ENCODE measurements at places on chromosomes 1 and 21.

GRCh38 chr1:54439550-54440223 lies 33.5 kb upstream of the SSBP3 start:
- no peak for DNase-seq

DNA sequence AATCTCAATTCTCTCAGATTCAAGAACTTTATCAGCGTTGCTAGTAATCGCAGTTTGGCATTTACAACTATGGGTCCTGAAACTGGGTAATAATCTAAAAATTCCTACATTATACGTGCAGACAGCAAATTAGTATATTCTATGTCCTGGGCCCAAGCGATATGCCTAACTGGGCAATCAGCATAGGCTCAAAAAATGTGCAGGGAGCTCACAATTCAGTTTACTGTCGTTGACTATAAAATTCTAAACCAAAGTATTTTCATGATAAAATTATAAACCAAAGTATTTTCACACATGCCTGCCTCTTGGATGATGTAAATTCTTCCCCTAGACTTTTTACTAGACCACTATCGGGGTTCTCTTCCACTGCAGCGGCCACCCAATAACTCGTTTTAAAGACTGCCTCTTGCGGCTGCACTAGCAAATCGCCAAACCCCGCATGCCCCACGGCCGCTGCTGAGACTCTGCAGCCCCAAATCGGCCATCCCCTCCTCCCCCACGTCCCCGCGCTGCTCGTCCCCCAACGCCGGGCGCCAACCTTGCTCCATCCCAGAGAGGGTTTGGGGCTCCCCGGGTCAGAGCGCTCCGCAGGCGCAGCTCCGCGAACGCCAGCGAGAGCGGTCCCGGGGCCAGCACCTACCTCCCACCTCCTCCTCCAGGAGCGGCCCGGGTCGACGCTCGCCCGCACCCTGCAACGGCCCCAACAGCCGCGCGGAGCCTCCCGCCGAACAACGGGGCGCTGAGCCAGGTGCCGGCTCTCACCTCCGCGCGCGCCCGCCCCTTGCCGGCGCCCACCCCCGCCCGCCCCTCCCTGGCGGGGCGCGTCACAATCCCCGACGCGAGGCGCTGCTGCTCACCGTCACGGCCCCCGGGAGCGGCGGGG lies 506 bp downstream of the SSX2IP start:
- peak; percentile 73 for DNase-seq

GRCh38 chr1:118649369-118650106 lies 338.6 kb downstream of the TBX15 start:
- DNase-seq = no peak

DNA sequence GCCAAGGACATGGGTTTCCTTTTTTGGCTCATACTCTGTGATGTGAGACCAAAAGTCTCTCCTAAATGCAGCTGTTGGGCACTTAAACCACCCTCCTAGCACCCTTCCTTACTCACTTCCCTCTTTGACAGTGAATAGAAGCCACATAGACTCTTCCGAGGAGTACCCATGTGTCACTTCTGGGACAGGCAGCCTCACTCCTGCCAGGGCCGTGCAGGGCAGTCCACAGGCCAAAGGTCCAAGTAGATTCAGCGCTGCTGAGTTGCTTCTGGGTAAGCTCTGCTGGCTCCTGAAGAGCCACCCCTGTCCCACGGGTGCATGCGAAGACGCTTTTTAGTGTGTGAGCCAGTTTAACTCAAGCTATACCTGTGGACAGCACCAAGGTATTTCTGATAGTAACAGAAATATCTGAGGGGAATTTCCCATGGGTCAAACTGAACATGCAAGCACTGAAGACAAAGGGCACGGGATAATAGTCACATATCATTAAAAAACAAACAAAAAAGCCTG lies 36.8 kb upstream of the BMP8B start:
- no peak for DNase-seq

DNA sequence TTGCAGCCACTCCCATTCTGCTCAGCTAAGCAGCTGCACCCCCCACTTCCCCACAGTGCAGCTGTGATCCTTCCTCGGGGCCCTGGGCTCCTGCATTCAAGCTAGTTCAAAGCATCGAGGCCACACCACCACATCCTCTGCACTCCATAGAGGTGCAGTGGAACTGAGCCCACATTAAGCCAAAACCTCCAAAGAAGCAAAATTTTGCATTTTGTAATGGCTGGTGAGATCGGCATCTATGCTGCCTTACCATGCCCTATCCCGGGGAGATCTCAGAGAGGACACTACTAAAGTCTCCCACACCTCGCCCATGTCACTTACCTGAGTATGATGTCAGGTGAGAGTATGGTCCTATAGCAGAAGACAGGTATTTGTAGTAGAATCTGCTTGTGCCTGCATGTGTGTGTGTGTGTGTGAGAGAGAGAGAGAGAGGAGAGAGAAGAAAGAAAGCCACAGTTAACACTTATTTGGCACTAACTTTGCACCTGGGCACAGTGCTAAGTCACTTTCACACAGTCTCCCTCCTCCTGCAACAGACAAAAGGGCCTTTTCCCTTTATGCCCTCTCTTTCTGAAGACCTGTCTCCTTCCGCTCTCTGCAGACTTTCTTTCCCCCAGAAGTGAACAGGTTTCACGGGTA lies 89.8 kb downstream of the KIF14 start:
- no peak for DNase-seq

- no peak for DNase-seq
Measured at GRCh38 chr1:83791821-83792437, 207.0 kb downstream of the TTLL7 start.

GRCh38 chr1:212613440-212614335 lies 5.1 kb downstream of the ATF3 start:
- no peak for DNase-seq

GRCh38 chr21:37490084-37490483 lies 123.5 kb downstream of the DYRK1A start:
- DNase-seq = no peak
